ENCODE measurements at places on chromosomes 13 and 19. TPM values are rescaled to one million over a fixed set of nuclear protein-coding genes. Genes with fewer than 3 reads are reported as not detected.
A peak's percentile ranks its signal among the peaks of the same experiment; 100 is the strongest.

PTGER1 gene
- total RNA-seq, result 0.56 TPM

IRGC gene
- total RNA-seq, result not detected

ANKRD24 gene
- total RNA-seq, result 0.48 TPM

KLK2 gene
- total RNA-seq, result 0.43 TPM

PRKCG gene
- 3.1 TPM for total RNA-seq

FREM2 gene
- 42.8 TPM for total RNA-seq

CARM1 gene
- total RNA-seq, result 81.9 TPM

DNA sequence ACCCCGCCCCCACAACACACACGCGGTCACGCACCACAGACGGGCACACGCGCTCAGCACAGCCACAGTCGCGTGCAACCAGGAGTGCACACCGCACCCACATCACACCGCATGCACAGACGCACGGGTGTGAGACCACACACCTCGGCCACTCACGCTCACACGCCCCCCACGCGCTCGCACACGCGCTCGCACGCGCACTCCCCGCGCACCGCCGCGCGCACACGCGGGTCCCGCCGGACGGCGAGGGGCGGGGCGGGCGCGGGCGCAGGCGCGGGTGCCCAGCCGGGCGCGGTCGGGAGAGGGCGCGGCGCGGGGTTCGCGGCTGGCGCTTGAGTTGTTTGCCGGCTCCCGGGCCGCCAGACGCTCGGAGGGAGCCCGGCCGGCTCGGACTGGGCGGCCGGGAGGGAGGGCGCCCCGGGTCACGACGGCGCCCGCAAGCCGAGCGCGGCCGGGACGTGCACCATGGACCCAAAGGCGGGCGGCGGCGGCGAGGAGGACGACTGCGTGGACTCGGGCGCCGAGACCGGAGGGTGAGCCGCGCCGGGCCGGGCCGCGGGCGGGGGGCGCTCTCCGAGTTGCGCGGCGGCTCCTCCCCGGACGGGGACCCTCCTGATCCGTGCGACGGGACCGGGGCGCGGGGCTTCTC is at the start of gene FAM124A:
Gene FAM124A (plus strand): TSS at position 362 of the 649 bp plus-strand sequence. CDS start 104 bp downstream, at position 466.
- DNase-seq, result peak; percentile 80

DNA sequence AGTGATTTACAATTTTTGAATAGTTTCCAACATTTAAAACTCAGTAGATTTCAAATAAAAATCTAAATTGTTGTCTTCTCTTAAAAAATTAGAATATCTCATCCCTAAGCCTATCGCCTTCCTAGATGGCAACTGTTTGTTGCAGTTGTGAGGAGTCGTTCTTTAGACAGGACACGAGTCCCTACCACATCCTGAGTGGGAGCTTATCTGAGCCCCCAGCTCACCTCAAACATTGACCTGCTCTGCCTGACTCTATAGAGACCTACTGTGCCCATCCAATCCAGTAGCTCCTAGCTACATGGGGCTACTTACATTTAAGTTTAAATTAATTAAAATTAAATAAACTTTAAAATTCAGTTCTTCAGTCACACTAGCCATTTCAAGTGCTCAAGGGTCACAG is 434.7 kb downstream of the FOXO1 start:
- DNase-seq, result no peak

GRCh38 chr19:51342631-51343569 is 961 bp upstream of the VSIG10L start:
- no peak for DNase-seq

DNA sequence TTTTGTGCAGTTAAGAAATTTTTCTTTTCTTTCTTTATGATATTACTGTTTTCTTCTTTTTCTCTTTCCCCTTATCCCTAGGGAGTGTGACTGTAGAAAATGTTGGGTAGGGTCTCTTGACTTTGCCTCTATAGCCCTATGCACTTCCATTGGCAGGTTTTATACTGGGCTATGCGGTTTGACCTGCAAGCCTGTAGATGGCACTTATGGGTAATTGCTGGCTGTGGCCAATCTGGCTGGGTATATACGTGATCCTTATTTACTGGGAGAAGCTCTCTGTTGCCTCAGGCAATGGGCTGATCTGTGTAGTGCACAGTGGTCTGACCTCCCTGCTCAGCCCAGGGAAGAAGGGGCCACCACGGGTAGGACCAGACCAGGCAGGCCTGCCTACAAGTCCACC is 78.8 kb downstream of the RAP2A start:
- no peak for DNase-seq

- no peak for DNase-seq
Observed at GRCh38 chr13:31310356-31310755, 110.6 kb downstream of the B3GLCT start.

DNA sequence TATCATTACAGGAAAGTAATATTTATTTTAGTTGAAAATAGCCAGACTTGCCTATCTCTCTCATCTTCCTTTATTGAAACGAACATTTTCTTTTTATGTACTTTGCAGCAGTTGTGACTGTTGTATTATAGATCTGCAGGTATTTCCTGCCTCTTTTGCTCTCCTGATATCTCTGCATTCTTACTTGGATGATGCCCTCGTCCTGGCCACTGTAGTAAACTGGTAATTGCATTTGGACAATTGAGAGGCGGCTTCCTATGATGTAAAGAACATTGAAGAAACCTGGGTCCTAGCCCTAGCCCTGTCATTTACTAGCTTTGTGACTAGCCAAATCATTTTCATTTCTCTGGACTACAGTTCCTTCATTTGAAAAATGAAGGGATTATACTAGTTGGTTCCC is 6.4 kb downstream of the ARHGAP35 start:
- DNase-seq, result no peak

GRCh38 chr19:19039901-19040300 is 6.5 kb downstream of the ARMC6 start:
- DNase-seq, result no peak

DNA sequence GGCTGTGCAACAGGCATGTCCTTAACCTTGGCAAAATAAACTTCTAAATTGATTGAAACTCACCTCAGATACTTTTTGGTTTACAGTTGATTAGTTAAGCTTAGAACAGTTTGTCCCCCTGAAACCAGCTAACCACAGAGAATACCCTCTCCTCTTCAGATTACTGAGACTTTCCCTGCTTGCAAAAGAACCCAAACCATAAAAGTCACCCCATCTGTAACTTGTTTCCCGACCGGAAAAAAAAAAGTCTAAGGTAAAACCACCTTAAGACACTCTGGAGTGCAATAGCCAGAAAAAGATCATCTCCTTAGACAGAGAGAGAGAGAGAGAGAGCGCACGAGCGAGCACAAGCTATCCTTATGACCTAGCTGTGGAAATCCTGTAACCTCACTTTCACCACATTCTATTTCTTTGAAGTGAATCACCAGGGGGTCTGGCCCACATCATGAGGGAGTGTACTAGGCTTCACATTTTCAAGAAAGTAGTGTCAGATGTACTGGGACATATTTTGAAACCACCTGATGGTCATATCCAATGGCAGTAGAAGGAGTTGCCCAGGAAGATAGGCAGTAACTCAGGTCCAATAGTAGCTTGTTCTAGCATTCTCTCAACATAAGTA is 11.1 kb upstream of the GTF2F2 start:
- no peak for DNase-seq

DNA sequence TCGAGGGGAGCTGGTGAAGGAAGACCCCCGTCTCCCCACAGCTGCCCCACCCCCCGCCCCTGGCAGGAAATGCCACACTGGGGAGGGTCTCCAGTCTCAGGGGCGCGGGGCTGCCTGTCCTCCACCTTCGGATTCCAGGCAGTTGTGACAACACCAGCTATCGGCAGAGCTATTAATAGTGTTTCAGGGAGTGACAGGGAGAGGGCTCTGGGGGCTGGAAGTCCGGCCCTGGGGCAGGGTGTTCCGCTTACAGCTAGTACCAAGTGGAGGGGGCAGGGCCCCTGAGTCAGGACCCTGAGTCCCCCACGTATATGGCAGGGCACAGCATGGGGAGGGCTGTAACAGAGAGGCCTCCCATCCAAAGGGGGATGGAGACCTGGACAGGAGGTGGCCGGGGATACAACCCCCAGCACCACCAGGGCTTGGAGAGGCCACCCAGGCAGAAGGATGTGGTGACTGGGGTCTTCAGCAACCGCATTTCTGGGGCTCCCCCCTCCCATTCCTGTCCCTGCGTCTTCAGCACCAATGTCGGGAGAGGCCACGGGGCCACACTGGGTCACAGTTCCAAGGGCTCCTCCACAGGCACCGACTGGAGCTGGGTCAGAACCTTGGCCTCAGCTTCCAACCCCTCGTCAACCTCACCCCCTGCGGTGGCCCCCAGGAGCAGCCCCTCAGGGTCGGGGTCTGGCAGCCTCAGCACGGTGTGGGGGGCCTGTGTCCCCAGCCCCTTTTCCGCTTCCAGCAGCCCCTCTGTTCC is 3.9 kb downstream of the SIX5 start:
- DNase-seq, result no peak

Measured in type B pancreatic cell (in vitro differentiated cells).